ENCODE measurements at places on chromosomes 4 and X.
A peak's percentile ranks its signal among the peaks of the same experiment; 100 is the strongest.

DNA sequence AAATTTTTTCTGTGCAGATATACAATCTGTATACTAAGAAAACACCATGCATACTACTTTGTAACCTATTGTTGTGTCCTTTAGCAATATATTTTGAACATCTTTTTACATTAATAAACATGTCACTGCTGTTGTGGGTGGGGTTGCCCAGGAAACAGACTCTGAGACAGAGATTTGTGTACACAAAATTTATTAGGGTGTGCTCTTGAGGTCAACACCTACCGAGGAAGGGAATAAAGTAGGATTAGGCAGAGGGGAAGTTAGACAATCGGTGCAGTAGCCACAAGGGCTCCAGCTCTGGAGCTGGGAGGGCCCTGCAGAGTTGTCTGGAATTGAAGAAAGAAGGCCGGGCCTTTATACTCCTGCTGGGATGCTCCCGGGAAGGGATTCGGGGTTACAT is 56.4 kb downstream of the CXorf58 start:
- DNase-seq = no peak

DNA sequence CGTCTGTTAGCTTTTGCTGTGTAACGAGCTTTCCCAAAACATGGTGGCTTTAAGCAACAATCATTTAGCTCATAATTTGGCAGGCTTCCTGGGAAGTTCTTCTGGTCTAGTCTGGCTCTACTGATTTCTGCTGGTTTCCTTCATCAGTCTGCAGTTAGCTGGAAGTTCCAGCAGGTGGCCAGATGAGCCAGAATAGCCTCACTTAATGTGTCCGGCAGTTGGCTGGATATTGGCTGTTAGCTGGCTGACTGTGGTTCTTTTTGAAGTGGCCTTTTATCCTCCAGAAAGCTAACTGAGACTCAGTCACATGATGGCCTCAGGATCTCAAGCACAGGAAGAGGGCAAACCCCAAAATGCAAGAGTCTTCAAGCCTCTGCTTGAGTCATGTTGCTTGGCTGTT is 34.9 kb downstream of the FTHL17 start:
- DNase-seq = peak; percentile 7

DNA sequence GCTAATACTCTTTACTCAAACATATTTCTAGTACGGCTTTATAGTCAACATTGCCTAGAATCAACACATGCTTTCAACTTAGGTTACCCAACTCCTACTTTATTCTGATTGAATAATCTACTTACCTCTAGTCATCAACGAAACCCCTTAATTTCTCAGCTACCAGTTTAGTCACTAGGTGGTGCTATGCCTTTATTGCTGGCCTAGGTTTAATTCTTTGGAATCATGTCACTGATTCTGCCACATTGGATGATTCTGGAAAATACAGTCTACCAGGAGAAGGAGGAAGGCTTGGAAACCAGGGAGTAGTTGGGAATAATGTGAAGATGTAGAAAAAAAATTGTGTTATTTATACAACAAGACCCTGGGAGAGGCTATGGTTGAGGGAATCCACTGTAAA is 167.7 kb downstream of the DCAF12L2 start:
- no peak for DNase-seq

- no peak for DNase-seq
Observed at GRCh38 chrX:125439194-125439849, 119.7 kb downstream of the TEX13C start.

GRCh38 chr4:150056569-150056968 is 21.7 kb upstream of the DCLK2 start:
- DNase-seq = no peak
